ENCODE measurements at places on chromosomes 11 and 22.

DNA sequence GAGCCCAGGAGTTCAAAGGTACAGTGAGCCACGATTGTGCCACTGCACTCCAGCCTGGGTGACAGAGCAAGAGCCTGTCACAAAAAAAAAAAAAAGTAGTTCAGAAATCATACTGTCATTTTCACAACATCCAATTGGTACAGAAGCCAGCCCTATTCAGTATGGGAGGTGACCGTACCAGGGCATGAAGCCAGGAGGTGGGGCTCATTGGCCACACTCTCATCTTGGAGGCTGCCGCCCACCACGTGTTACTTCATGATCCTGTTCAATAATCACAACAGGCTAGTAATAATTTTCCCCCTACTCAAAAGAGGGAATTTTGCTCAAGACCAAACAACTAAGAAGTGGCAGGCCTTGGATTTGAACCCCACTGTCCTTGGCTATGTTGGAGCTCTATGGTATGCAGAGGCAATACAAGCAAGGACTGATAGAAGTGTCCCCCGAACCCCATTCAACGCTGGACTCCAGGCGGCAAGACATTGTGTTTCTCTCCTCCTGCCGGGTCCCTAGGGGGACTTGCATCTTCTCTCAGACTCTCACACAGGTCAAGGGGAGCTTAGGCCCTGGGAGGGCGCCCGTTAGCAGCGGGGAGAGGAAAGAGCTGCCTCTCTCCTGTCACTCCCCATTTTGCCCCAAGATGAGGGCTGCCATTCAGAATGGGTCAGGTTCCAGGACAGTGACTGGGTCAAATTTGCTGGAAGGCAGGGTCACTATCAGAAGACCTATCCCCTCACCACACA, 40.2 kb upstream of the EMID1 start:
- DNase-seq = no peak

DNA sequence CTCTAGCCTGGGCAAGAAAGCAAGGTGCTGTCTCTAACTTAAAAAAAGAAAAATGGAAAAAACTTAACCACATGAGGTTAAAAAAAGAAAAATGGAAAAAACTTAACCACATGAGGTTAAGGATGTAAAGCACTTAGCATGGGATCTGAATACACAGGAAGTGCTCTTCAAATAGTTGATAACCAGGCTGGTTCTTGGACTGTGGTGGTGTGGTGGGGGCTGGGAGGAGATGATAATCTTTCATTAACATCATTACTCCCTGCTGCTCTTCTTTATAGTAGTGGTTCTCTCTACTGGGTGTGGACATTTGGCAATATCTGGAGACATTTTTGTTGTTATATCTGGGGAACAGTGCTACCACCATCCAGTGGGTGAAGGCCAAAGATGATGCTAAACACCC, 88.4 kb downstream of the TTC17 start:
- no peak for DNase-seq

- DNase-seq = no peak
These were observed 93.2 kb downstream of the RELT start for GRCh38 chr11:73469401-73469800.

- DNase-seq = no peak
These were observed 51.9 kb upstream of the EIF3D start for GRCh38 chr22:36580846-36581245.

DNA sequence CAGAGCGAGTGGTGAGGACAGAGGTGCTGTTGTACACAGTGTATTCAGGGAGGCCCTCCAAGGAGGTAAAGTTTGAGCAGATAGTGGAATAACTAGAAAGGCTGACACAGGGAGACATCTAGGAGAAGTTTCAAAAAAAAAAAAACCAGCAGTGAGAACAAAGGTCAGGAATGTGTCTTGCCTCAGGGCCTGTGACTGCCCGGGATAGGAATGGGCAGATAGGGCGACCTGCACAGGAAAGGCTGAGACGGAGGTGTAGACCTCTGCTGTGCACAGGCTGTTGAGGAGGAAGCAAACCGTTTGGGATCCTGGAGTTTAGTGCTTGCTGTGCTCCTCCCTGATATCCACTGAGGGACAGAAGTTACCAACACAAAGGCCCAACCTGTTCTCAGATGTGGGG, 406.5 kb upstream of the B3GAT1 start:
- no peak for DNase-seq

GRCh38 chr22:48182846-48183805, 1420.7 kb downstream of the TBC1D22A start:
- DNase-seq = no peak

GRCh38 chr22:48037618-48038017, 1275.2 kb downstream of the TBC1D22A start:
- no peak for DNase-seq

DNA sequence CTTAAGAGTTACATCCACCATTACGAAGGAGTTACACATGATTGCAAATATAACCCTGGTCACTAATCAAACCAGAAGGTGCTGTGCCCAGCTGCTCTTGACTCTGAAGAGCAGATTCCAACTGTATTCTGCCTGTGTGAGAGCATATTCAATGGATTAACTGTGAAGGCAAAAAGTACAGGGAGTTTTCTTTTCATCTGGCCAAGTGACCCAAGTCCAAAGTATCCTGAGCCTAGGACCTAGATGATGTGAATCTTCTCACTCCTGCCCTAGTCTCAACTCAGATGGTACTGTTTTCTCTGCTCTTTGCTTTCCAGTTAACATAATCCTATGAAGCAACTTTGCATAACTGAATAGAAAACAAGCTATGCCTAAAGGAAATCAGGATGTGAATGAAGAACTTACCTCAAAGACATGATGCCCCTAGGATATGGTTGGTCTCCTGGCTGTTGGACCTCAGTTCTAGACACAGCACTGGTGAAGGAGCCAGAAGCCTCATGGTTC, 105.9 kb downstream of the C11orf58 start:
- DNase-seq = no peak

DNA sequence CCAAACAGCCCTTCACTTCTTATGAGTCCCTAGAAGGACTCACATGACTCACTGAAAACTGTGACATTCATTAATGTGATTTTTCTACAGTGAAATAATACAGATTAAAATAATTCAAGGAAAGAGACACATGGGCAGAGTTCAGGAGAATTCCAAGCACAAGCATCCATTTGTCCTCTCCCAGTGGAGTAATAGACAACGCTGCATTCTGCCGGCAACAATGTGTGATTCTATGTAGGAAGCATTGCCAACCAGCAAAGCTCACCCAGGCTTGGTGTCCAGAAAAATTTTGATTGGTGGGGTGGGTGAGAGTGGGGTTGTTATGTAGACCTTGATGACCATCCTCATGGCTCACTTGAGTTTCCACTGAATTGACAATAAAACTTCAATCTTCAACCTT, 123.9 kb downstream of the VPREB1 start:
- no peak for DNase-seq

- DNase-seq = no peak
These were observed 95.0 kb downstream of the GRAMD1B start for GRCh38 chr11:123525097-123525496.

DNA sequence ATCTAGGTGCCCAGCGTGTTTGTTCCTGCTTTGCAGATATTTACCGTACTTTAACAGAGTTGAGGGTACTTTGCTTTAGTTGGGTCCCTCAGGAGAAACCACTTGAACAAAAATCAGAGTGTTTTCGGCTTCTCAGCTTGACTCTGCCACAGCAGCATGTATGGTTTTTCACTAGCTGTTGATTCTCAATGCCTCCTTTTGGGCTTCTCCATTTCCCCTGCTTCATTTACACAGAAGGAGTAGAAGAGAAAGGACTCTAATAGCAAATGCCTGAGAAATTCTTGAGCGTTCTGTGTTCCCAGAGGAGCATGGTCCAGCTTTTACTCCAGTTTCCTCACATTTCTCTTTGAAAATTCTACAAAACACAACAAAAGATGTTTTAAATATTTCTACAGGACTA, 252.1 kb upstream of the CCDC179 start:
- DNase-seq = no peak

- no peak for DNase-seq
These were observed 55.1 kb downstream of the MAML2 start for GRCh38 chr11:96287822-96288439.

- peak; percentile 72 for DNase-seq
These were observed 8.6 kb upstream of the MMP8 start for GRCh38 chr11:102733232-102733875.

DNA sequence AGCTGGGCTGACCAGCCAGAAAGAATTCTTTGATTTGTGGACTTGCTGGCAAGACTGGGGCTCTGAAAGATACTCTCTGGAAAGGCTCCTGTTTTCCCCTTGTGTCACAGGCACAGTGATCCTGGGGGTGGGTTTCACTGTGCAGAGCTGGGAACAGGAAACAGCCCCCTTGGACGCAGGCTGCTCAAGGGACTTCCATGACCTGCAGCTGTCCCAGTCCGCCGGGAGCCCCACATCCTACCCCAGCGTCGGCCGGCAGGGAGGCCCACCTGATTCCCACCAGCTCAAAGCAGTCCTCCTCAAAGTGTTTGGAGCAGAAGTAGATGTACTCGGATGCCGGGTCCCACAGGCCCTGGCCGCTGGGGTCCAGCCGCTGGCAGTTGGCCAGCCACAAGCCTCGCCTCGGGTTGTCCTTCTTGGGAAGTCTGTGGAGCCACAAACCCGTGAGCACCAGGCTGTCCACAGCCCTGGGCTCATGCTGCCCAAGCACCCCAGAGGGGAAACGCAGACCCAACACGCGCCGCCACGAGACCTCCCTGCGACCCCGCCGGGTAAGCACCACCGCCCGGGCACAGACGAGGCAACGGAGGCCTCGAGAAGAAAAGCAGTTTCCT, 824 bp downstream of the THAP7 start:
- DNase-seq = no peak

DNA sequence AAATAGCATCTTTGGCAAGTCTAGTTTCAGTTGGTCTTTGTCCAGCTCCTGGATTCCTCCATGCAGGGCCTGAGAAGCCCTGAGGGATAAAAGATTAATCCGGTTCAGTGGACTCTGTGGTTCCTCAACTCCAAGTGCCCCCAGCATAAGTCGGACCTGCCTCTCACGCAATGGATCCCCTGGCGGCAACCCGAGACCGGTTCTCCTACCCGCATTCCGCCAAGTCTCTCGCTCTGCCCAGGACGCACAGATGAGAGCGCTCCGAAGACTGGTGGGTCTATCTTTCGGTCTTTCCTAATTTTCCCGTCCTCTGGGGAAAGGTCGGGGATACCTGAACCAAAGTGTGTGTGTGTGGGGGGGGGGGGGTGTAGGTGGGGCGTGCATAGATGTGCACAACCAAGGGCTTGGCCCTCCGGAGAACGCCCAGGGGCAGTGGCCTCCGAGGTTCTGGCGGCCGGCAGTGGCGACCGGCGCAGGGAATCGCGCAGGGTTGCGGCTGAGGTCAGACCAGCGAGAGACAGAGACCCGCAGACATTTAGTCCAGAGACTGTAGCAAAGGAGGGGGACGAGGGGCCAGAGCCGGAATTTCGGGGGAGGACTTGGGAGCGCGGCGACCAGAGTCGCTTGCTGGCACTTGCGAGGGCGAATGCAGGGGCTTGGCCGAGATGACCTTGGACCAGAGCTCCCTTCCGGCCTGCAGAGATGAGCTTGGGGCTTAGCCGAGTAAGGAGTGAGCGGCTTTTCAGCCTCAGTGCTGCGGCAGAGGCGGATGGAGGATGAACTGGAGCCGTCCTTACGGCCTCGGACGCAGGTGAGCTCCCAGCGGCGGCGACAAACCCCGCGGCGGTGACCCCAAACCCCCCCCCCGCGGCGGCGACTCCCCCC, 712 bp upstream of the SLC2A11 start:
- peak; percentile 59 for DNase-seq

DNA sequence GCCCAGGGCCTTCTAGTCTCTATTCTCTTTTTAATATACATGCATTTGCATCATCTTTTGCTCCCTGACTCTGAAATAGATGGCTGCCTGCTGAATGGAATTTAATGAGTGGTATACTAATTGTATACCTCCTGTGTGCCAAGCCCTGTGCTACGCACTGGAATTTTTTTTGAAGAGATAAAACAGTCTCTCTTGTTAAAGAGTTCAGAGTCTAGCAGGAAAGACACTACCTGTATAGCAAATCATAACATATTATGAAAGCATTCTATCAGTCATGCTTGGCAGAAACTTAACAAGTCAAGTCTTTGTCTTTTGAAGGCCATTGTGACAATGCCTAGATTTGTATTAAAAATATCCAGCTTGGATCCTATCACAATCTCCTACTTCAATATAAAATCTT, 63.7 kb upstream of the SESN3 start:
- no peak for DNase-seq

GRCh38 chr22:30926706-30927105, 41.9 kb downstream of the MORC2 start:
- no peak for DNase-seq

DNA sequence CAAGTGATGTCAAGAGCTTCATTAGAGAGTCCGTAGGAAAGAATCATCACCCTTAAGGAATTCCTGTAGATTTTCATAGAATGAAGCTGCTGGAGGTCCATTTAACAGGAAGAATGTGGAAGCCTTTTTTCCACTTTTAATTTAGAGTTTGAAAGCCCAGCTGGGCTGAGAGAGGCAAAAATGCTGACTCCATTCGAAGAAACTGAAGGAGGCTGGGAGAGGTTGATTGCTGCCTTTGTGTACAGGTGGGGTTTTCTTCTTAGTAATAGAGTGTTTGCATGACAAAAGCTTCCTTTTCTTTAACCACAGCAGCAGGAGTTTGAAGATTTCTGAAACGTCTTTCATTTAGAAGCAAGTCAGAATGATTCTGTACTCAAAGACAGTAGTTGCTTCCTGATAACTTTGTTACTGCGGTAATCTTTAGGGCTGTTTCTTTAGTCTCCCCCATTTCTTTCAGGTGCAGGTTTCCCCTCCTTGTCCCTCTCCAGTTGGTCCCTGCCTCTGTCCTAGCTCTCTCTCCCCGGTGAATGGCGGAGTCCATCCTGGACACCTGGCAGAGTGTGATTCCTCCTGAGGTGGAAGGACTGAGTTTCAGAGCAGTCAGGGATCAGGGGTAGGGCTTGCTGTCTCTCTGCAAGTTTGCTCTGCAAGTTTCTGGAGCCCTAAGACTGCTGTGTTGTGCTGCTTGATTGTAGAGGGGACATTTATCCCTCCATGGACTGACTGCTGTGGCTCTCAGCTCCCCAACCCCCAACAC, 166.2 kb downstream of the LDLRAD3 start:
- DNase-seq = no peak

DNA sequence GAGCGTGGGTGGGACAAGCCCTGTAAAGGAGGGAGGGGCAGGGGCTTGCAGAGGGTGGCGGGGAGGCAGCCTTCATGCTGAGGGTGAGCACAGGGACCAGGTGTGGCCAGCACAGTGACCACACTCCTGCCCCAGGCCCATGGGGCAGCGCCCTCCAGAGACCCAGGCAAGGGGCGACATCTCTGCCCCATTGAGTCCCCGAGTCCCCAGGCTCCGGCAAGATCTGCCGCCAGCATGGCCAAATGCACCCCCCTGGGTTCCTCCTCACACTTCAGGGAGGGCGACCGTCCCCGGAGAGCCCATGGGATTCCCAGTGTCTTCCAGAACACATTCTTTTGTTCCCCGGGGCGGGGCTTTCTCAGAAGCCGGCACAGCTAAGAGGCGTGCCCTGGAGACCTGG, 362.5 kb downstream of the TBC1D22A start:
- DNase-seq = no peak

DNA sequence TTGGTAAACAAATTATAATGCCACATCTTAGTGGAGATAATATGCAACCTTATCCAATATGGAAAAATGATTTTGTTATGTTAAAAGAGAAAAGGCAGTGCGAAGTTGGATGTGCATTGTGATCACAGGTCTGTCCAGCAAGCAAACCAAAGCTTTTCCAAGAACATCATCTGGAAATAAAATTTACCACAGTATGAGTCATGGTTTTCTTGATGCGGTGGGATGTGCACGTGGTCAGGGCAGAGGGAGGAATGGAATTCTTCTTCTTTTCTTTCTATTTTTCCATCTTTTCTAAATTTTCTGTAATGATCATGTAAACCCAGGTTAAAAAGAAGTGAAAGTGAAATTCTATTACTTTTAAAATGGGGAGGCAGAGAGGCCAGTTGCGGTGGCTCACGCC, 169.8 kb downstream of the C11orf91 start:
- DNase-seq = no peak

Data from NCI-H774 (cell line).